Stimulated activated CD8-positive, alpha-beta memory T cell treated with anti-CD3 and anti-CD28 coated beads, Interleukin-15, amount 100 ng/mL, for 24 hours (primary cell): ENCODE measurements at places on chromosomes 2 and 18.

GRCh38 chr2:40540026-40540425, 88.1 kb upstream of the SLC8A1 start:
- no peak for DNase-seq

GRCh38 chr18:21004726-21005125, 106.9 kb downstream of the ROCK1 start:
- no peak for DNase-seq

- DNase-seq: no peak
Measured at GRCh38 chr2:144683107-144683753, 163.3 kb upstream of the ZEB2 start.

DNA sequence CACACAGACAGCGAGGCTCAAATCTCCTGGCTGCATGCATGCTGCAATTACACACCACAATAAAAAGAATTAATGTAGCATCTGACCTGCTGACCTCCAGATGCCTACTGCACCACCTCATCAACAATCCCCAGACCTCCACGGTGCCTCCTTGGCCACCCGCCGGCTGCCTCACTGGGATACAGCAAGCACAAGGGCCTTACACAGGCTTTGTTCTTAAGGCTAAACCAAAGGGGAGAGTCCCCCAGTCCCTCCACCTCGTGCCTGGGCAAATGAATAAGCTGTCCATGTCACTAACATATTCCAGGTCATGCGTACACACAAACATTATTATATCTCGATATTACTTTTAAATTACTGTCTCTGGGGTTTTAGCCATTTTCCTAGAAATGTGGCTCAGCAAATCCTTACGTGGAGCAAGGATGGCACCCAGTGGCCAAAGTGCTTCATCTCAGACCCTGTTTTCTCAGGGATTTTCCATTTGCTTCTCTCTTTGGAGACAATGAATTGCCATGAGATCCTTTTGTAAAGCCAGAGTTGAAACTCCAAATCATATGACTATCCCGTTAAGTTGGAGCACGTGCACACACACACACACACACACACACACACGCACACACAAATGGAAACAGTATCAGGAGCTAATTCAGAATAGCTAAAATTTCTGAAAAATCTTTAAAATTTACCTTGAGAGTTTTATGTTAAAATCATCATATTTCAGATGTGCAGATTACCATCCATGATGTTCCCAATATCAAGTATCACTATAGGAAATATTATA, 313.8 kb downstream of the PDE11A start:
- no peak for DNase-seq

- no peak for DNase-seq
Measured at GRCh38 chr18:49371786-49372185, 88.7 kb downstream of the DYM start.

DNA sequence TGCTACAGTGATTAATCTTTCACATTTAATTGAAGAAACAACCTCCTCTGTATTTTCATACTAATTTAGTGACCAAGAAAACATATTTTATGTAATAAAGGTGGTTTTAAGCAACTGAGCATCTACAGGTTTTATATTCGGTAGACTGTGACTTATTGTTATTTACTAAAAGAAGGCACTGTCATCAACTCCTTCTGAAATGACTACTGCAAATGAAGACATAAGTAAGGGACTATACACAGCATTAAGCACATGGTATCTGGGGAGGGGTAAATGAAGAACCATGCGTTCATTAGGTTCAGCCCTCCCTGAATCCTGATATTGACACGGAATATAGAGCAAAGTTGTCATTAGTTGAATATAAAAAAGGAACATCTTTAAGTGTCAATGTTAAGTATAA, 4.3 kb downstream of the CDH20 start:
- DNase-seq: no peak

- DNase-seq: no peak
Measured at GRCh38 chr2:5410991-5411700, 281.0 kb upstream of the SOX11 start.

- DNase-seq: no peak
Measured at GRCh38 chr2:100893392-100894104, 73.6 kb downstream of the NPAS2 start.

DNA sequence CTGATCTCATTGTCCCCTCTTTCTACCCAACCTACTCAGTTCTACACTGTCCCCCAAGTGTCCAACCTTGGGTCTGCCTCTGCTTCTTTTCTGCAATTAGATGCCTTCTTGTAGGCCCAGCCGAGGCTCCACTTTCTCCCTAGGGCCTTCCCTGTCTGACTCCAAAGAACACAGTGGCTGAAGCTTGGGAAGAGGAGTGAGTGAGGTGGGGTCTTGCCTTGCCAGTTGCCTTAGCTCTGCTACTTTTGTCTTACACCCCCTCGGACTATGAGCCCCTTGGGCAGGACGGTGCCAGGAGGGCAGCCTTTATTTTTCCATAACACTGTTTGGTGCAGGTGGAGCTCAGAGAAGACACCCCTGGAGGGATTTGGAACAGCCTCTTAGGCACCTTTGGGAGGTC, 345.1 kb downstream of the CYP26B1 start:
- DNase-seq: no peak

DNA sequence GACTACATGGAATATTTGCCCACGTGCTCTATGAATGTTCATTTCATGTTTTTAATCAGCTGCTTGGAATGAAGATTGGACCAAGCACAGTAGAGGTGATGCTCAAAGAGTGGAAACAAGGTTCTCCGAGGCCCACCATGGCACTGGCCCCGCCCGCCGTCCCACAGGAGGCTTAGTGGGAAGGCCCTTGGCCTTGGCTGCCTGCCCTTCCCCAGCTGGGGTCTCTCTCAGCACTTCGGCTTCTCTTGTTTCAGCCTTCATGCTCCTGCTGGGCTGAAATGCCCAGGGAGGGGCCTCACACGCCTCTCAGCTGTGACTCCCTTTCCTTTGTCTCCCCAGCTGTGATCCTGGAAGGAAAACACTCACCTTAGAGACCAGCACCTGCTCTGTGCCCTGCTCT, 833.2 kb downstream of the GALR1 start:
- no peak for DNase-seq

DNA sequence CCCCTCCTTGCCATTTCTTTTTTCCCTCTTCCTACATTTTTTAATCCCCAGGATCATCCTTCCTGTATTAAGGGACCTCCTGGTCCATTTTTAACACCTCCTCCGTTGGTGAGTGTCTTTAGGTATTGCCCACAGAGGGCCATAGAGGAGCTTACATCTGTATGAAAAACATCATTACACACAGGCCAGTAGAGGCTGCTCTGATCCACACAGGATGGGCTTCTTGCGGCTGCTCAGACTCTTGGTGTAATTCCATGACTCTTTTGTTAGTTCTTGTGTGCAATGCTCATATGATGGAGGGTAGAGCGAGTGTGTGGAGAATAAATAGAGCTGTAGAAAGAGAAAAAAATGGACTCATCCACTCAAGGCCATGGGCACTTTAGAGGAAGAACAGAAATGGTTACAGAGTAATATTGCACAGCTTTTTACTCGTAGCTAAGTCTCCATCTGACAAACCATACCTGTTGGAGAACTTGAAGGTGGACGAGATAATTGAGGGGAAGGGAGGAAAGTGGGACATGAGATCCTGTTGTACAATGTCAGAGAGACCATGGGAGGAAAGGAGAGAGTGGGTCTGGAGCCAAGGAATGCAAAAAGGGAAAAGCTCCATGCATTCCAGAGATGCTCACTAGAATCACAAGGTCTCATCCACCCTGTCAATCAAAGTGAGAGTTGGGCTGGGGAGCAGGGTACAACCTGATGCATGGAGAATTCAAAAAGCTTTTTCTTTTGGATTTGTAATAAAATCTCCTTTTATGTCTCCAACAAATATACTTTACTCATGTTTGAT, 129.7 kb upstream of the TNP1 start:
- DNase-seq: no peak

DNA sequence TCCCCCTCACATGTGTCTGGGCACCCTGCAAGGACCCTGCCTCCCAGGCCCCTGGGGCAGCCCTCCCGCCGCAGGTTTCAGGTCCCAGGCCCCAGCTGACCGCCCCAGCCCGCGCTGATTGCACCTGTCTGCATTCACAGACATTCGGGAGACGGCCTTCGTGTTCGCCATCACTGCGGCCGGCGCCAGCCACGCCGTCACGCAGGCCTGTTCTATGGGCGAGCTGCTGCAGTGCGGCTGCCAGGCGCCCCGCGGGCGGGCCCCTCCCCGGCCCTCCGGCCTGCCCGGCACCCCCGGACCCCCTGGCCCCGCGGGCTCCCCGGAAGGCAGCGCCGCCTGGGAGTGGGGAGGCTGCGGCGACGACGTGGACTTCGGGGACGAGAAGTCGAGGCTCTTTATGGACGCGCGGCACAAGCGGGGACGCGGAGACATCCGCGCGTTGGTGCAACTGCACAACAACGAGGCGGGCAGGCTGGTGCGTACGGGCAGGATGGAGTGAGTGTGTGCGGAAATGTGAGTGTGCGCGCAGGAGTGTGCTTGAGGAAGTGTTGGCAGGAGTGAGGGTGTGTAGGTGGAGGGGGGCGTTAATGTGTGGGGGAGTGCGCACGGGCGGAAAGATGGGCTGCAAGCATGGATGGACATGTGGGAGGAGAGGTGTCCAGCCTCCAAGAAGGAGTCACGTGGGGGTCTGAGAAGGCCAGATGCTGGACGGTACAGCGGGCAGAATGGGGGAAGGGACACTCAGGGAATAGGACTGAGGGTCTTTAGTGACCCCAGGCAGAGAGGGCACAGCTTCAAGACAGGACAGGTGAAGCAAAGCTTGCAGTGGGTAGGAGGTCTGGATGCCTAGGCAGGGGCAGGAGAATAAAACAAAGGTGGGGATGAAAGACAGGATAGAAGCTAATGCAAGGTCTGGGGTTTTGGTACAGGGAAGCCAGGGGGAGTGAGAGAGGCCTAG, 9.0 kb upstream of the WNT10A start:
- DNase-seq: no peak

- no peak for DNase-seq
Measured at GRCh38 chr2:139122711-139123158, 342.5 kb upstream of the NXPH2 start.

DNA sequence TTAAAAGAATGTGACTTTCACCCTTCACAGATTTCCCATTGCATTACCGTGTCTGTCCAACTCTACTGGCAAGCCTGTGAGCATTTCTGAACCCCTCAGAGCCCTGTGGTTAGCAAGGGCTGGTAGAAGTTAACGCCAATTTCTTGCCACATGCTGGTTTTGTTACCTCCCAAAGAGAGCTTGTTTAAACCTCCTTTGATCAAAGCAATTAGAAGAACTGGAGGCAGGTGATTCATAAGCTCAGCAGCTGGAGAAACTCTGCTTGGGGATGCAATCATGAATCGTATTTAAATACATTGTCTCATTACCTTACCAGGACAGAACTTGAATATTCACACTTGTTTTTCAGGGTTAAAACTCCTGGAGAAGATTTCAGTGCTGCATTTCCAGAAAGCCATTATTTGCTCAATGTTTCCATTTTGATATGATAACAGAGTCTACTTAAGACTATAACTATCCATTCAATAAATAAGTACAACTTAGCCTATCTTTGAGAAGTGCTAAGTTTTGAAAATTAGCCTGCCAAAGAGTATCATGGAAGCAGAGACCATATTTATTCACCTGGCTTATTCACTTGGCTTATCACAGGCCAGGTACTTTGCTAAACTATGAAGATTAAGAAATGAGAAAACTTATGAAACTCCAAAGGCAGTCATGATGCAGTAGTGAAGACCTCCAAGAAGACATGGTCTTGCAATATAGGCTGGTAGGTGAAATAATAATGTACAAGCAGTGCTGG, 292.8 kb downstream of the INSIG2 start:
- DNase-seq: no peak

GRCh38 chr2:202278036-202278760, 12.6 kb downstream of the NOP58 start:
- DNase-seq: no peak

DNA sequence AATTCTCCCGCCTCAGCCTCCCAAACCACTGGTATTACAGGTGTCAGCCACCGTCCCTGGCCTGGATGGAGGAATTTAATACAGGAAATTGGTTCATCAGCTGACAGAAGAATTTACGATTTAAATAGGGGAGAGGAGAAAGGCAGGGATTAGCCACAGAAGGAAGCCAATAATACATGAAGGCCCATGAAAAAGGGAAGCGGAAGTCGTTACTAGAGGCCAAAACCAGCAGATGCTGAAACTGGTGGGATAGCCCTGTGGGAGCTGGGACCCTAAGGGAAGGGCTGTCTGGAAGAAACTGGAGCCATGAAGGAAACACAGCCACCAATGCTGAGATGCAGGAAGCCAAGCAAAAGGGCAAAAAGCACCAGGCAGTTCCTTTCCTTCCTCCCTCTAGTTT, 163.7 kb upstream of the RMP24 start:
- no peak for DNase-seq

- no peak for DNase-seq
Measured at GRCh38 chr18:9285604-9286003, 49.0 kb upstream of the TWSG1 start.

GRCh38 chr18:50151926-50152325, 43.0 kb downstream of the MYO5B start:
- DNase-seq: no peak
